Heart left ventricle (tissue), 16 donors: ENCODE measurements at places on chromosomes 6 and 20.

- DNase-seq: no peak
These were observed 209.3 kb downstream of the ALDH8A1 start for GRCh38 chr6:134740473-134741199.

GRCh38 chr6:109236115-109237076 is 141.1 kb downstream of the CEP57L1 start:
- DNase-seq: no peak

DNA sequence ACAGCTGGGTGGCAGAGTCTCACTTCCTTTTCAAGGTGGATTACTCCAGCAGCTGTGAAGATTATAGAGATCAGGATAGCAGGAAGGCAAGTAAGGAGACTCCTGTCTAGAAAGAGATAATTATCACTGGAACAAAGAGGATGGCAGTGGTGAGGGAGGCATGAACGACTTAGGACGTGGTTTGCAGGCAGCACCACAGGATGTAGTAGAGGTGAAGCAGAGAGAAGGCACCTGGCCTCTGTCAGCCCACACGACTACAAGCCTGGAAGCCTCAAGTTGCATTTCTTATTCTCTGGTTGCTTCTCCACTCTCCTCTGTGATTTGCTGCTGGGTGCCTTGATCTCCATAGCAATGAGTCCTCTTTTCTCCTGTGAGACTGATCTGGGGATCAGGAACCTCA is 62.7 kb downstream of the TSHZ2 start:
- no peak for DNase-seq

DNA sequence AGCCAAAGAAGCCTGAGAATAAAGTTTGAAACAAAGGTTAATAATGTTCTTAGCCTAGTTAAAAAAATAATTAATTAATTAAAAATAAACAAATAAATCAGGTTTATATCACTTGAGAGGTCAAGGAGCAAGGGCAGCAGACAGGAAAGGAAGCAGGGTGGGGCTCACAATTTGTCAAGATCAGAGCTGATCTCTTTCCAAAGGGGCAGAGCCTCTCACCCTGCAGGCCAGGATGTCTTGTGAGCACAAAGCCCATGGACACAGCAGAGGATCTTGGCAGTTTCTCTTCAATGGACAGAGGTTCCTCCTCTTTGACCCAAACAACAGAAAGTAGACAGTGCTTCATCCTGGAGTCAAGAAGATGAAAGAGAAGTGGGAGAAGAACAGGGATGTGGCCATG is 14.9 kb downstream of the ULBP1 start:
- no peak for DNase-seq

- no peak for DNase-seq
These were observed 47.6 kb downstream of the BACH2 start for GRCh38 chr6:90249034-90249433.

- no peak for DNase-seq
These were observed 70.2 kb upstream of the ZFP64 start for GRCh38 chr20:52261792-52262191.

GRCh38 chr6:106509420-106510089 is 119.7 kb downstream of the RTN4IP1 start:
- no peak for DNase-seq

- DNase-seq: no peak
These were observed 651.0 kb upstream of the SLC35B3 start for GRCh38 chr6:9086331-9086730.

DNA sequence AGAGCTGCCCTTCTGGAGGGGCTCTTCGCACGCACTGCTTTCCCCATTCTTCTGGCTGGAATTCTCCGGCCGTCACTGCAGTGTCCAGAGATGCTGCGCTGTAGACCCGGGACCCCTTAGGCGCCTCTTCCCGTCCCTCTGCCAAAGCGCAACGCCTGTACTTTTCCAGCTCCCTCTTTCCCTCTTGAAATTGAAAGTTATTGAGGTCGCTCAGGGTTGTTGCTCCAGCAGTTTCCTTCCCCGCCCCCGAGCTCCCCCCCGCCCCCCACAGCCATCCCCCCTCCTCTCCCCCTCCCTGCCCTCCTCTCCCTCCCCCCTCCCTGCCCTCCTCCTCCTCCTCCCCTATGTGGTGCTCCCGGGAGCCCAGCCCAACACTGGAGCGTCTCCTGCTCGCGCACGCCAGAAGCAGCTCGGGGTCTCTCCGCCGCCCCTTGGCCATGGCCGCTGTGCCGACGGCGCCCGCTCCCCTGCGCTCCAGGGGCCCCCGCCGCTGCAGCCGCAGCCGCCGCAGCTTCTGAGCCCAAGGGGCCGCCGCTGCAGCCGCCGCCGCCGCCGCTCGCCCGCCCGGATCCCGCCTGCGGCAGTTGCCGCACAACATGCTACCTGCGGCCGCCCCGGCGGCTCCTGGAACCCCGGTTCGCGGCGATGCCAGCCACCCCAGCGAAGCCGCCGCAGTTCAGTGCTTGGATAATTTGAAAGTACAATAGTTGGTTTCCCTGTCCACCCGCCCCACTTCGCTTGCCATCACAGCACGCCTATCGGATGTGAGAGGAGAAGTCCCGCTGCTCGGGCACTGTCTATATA is at the start of gene RSPO3:
Gene RSPO3, plus strand, starts transcription at position 374 of the 804 bp plus-strand sequence. CDS start 522 bp downstream, outside the sequence.
- no peak for DNase-seq

- no peak for DNase-seq
These were observed 6.7 kb downstream of the CLPSL1 start for GRCh38 chr6:35787266-35788218.

- no peak for DNase-seq
These were observed 6.5 kb downstream of the HELZ2 start for GRCh38 chr20:63567386-63568169.
